Stimulated activated CD8-positive, alpha-beta memory T cell treated with anti-CD3 and anti-CD28 coated beads, Interleukin-15, amount 100 ng/mL, for 24 hours (primary cell): ENCODE measurements at places on chromosomes 12 and 14.

- DNase-seq = no peak
Observed at GRCh38 chr12:89695100-89695499, 13.5 kb downstream of the ATP2B1 start.

- DNase-seq = no peak
Observed at GRCh38 chr14:67609642-67610310, 9.7 kb upstream of the PIGH start.

DNA sequence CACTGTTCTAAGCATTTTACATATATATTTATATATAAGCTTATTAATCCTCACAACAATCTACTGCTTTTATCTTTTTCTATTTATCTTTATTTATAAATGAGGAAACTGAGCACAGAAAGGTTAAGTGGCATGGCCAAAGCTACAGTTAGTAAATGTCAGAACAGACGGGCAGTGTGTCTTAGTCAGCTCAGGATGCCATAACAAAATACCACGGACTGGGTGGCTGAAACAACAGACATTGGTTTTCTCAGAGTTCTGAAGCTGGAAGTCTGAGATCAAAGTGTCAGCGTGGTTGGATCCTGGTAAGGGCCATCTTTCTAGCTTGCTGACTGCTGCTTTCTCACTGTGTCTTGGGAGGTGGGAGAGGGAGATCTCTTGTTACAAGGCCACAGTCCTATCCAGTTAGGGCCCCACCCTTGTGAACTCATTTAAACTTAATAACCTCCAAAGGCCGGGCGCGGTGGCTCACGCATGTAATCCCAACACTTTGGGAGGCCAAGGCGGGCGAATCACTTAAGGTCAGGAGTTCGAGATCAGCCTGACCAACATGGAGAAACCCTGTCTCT, 19.8 kb downstream of the RPGRIP1 start:
- no peak for DNase-seq

DNA sequence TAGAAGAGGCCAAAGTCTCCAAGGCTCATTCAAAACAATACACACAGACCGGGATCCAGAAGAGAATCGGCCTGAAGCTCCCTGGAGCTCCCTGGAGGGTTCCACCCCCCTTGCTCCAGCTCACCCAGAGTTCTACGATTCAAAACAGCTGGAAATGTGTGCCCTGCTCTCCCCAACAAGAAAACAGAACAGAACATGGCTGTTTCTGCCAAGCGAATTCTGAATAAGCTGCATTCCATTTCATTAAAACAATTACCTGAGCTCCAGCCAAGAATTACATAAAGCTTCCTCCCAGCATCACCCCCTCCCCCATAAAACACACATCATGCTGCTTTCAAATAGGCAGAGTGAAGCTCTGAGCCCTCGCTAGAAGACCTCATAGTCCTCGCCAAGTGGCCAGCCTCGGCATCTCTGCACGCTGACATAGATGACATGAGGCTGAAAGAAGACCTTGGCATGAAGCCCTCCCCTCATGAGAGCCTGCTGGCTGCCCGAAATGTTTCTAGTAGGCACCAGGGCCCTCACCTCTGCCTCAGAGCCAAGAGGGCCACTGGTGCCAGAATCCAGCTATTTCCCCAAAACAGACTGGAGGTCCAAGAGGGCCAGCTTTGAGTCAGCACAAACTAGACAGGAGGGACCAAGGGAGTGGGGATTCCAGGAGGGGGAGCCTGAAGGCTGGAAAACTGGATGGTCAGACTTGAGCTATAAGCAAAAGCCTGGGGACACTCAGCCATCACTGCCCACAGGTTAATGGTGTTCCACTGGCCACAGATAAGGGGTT, 8.3 kb downstream of the PXN start:
- no peak for DNase-seq

- DNase-seq = no peak
Observed at GRCh38 chr12:31999692-32000091, 40.5 kb downstream of the RESF1 start.

- DNase-seq = no peak
Observed at GRCh38 chr14:68427550-68427890, 365.3 kb downstream of the ZFP36L1 start.

GRCh38 chr12:46990211-46990610, 89.2 kb upstream of the PCED1B start:
- no peak for DNase-seq

DNA sequence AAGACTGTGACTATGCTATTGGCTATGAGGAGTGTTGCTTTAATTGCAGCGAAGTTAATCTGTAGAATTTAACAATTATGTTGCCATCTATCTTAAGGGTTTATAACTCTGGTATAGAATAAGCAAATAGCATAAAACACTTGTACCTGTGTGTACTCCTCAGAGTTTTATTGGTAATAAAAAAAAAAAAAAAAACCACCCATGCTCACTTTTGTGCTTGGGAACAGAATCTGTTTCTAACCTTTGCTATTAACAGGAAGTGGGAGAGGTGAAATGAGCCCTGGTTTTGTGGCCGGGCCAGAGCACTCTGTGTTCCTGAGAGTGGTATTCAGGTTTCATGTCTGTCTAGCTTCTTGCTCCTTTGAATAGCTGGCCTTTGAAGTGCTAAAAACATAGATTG, 53.1 kb downstream of the PDE3A start:
- DNase-seq = no peak

- no peak for DNase-seq
Observed at GRCh38 chr14:100641274-100641860, 54.1 kb upstream of the BEGAIN start.

DNA sequence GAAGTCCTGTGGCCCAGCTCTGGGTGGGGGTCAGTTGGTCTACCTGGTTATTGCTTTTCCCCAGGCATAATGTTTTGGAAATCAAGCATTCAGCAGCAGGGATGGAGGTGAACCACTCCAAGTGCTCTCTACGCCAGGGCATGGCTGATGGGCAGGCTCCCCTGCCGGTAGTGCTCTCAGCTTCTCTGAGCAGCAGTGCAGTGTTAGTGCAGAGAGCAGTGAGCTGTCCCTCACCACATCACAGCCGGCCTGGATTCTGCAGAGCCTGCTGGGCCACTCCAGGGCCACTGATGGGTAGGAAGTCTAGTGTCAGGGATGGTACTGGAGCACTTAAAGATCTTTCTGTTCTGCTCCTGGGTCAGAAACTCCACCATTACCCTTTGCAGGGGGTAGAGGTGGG, 151.1 kb downstream of the CALM1 start:
- DNase-seq = no peak

- DNase-seq = no peak
Observed at GRCh38 chr12:21144309-21144708, 13.3 kb downstream of the SLCO1B1 start.

GRCh38 chr14:68390741-68391140, 402.1 kb downstream of the ZFP36L1 start:
- DNase-seq = no peak

DNA sequence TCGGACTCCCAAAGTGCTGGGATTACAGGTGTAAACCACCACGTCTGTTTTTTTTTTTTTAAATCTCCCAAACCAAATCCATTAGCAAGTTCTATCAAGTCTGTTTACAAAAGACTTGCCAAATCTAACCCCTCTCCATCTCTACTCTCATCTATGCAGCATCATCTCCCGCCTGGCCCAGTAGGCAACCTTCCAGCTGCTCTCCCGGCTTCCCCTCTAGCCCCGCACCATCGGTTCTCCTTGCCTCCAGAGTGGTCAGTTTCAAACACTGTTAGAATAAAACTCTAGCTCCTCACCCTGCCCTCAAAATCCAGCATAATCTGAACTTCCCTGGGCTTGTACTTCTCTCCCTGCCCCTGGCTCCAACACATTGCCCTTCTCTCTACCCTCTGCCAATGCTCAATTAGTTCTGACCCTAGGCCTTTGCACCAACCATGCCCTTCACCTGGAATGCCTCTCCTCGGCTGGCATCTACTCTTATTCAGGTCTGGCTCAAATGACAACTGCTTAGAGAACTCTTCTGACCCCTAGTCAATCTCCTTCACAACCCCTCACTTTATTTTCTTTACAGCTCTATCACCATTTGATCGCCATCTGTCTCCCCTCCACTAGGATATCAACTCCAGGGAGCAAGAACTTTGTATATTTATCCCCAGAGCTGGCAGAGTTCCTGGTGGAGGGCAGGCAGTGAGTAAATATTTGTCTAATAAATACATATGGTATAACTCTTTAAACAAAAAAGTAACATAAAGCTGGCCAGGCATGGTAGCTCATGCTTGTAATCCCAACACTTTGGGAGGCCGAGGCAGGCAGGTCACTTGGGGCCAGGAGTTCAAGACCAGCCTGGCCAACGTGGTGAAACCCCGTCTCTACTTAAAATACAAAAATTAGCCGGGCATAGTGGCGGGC, 4.9 kb downstream of the WSB2 start:
- DNase-seq = no peak

- no peak for DNase-seq
Observed at GRCh38 chr14:32047791-32048190, 29.3 kb upstream of the ARHGAP5 start.

DNA sequence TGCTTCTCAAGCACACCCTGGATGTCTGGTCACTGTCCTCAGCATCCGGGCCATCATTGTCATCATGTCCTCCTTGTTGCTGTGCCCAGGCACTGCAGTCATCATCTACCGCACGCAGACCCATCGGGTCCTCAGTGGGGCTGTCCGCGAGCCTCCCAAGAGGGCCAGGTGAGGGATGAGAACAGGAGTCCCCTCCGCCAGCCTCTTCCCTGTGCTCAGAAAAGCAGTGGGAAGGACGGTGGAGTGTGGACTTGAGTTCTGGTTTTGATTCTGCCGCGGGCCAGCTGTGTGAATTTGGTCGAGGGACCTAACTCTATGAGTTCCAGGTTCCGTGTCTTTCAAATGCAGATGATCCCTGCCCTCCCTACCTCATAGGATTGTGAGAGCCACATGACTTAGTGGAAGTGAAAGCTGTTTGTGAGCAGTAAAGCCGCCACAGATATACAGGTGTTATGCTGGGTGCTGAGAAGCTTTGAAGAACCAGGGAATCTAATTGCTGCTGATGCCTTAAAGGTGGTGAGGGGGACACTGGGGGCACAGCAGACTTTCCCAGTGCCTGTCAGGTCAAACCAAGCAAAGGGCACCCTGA, 122.9 kb upstream of the RAP1B start:
- no peak for DNase-seq

- DNase-seq = no peak
Observed at GRCh38 chr12:87779016-87779415, 250.2 kb downstream of the C12orf50 start.

DNA sequence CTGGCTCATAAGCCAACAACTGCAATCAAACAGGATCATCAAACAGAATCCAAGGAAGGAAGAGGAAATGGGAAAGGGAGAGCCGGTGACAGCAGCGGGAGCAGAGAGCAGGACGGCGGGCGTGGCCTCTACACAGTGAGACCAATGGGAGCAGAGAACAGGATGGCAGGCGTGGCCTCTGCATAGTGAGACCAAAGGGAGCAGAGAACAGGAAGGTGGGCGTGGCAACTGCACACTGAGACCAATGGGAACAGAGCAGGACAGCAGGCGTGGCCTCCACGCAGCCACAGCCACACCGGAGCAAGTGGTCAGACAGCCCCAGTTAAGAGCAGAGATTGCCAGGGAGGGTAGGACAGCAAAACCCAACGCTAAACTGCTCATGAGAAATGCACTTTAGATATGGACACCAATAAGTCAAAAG, 16.4 kb downstream of the LRCOL1 start:
- DNase-seq = no peak

DNA sequence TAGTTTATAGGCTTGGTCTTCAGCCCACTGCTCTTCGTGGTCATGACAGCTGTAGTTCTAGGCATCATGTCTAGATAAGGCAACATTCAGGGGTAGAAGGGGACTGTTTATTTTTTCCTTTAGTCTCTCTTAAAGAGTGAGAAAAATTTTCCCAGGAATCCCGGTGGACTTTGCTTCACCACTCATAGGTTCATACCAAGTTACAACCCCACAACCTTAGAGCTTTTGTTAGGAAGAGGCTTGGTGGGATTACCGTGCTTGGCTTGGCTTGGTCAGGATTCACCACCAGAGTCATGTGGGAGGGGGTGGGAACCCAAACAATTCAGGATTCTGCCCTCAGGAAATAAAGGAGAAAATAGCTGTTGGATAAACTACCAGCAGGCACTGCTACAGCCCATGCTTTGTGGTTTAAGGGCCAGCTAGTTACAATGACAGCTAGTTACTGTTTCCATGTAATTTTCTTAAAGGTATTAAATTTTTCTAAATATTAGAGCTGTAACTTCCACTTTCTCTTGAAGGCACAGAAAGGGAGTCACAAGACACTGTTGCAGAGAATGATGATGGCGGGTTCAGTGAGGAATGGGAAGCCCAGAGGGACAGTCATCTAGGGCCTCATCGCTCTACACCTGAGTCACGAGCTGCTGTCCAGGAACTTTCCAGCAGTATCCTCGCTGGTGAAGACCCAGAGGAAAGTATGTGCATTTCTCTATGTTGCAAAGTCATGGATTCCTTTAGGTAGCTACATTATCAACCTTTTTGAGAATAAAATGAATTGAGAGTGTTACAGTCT, 25.9 kb upstream of the PAPLN start:
- DNase-seq = no peak

GRCh38 chr14:37596790-37597472, 1.5 kb downstream of the TTC6 start:
- DNase-seq = no peak

DNA sequence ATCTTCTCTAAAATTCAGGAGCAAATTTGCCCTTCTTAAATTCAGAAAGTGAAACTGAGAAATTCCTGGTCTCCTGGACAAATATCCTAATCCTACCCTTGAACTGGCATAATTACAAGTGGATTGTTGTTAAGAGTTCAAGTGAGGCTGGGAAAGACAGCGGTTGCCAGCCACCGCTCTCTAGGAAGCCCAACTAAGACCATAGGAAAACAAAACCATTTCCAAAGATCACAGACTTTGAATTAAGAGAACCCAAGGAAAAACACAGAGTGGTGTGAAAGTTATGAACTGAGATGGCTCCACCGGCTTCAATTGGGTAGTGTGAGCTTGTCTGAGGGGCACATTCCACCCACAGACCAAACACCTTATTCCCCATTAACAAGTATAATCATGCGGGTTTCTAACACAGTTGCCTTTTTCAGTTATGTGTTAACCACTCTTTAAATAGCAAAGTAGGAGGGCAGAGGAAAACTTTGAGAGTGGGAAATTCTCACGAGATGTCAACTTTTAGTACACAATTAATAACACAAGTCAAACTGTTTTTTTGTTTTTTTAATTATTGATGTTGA, 1628.8 kb upstream of the SEL1L start:
- DNase-seq = no peak

DNA sequence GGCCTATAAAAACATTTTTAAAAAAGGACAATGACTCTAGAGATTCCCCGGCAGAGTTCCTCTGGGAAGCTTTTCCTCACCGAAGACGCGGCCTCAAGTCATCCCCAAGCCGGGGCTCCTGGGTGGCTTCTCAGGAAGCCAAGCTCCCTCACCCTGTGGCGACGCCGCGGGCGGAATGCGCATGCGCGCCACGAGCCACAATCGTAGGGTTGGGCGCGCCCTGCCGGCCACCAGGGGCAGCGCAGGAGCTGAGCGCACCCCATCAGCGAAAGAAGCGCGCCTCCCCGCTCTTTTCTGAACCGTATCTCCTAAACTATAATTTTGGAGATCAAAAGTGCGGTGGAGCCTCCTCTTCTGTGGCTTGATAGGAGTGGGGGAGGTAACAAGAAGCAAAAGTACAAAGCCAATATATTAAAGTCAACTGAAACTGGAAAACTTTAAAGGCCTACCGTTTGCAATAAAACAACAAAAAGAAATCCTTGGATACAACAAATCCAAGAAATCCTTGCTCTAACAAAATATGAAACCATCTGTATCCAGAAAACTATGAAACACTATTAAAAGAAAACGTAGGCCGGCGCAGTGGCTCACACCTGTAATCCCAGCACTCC, 17.4 kb upstream of the CHFR start:
- peak; percentile 91 for DNase-seq
